ENCODE measurements at places on chromosomes 12 and 14.

DNA sequence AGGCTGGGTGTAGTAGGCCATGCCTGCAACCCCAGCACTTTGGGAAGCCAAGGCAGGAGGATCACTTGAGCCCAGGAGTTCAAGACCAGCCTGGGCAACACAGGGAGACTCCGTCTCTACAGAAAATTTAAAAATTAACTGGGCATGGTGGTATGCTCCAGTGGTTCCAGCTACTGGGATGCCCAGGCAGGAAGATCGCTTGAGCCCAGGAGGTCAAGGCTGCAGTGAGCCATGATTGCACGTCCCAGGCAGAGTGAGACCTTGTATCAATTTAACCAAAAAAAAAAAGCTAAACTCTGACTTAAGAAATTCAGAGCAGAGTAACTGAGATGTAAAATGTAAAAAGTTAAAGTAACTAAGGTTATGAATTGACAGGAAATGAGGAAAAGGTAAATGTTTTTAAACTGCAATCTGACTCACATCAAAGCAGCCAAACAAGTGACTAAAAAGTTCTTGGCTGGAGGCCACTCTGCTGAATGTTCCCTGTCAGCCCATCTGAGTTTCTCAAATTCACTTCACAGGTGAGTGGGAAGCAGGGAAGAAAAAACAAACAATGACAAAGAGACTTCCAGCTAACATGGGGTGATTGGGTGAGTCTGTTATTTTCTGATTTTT, 21.3 kb downstream of the PRKD1 start:
- peak; percentile 19 for DNase-seq

DNA sequence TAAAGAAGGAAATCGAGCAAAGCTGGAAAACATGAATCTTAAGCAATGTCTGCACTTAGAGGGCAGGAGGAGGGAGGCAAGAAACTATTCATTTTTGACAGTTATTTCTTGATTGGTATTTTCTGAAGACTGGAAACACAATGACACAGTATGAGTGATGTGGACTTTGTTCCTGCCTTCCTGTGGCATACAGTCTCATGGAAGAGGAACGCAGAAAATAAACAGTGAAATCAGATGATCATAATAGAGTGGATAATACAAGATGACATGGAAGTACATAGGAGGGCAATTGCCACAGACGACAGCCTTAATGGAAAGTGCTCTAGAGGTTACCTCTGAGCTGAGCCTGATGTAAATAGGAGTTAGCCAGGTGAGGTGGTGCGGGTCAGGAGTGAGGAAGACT, 140.4 kb upstream of the MAX start:
- DNase-seq = no peak

DNA sequence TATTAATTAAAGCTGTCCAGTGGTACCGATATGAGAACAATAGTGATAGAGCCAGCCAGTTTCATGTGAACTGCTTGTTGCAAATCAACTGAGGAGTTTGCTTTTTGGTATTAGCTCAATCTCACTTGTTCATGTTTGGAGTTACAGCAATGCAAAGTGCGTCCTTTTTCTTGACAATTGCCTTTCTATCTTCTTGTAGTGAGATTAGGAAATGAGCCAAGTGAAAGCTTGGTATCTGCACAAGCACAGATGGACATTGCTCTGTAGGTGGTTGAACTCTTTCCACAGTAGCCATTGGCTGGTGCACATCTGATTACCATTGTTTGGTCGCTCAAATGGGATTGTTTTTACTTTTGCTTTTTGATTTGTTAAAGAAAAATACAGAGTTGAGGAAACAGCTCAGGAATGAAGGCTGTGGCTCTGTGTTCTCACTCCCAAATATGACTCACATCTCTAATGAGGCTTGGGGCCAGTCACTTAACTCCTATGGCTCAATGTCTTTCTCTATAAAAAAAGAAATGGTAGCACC, 241.4 kb downstream of the BMP4 start:
- peak; percentile 28 for DNase-seq

GRCh38 chr14:64040044-64040443, 187.2 kb downstream of the SYNE2 start:
- DNase-seq = peak; percentile 9

DNA sequence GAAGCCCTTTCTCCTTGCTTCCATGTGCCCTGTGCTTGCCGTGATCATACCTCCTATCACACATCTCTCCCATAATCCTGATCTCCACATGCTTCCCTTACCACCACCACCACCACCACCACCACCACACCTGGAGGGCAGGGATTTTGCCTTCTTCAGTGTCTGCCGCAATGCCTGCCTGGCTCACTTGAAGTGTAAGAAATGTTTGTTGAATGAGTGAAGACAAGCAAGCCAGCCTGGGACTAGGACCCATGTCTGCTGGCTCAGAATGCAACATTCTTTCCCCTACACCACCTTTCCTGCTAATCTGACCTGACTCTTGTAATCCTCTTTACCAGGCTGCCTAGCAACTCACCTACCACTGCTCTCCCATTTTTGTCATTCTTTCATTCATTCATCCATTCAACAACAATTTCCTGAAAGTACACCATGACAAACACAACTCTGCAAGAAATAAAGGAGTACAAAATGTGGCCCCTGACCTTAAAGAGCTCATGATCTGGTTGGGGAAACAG, 3.5 kb upstream of the NID2 start:
- DNase-seq = no peak

DNA sequence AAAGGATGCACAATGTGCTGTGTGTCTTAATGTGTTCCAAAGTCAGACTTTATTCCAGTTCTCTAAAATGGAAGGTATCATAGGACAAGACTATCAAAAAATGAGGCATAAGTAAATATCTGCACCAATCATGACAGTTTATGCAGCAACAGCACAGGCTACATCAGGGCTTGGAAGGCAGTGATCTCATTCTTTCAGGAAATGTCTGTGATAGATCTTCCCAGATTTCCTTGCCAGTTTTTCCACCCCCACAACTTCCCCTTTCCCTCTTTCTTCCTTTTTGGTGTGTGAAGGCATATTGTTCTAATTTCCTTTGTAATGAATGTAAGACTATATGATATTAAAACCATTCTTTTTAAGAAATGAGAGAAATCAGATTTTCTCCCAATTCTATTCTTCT, 326.7 kb downstream of the ATP23 start:
- peak; percentile 33 for DNase-seq

GRCh38 chr12:79344855-79345847, 345.6 kb downstream of the PAWR start:
- peak; percentile 28 for DNase-seq

DNA sequence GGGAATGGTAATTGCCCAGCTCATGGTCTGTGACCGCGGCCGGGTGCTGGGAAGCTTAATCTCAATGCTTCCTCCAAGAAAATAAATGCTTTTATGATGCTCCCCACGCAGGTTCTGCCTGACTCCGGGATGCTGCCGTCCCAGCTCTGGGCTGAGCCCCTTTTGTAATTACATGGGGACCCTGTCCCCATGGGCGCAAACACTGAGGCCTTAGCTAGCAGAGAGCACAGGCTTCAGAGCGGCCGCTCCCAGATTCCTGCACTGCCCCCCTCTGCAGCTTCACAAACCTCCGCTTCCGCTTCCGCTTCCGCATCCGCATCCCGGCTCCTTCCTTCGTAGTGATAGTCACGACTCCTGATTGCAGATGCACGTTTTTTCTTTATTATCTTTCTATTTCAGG, 129.5 kb downstream of the KIF26A start:
- DNase-seq = no peak

DNA sequence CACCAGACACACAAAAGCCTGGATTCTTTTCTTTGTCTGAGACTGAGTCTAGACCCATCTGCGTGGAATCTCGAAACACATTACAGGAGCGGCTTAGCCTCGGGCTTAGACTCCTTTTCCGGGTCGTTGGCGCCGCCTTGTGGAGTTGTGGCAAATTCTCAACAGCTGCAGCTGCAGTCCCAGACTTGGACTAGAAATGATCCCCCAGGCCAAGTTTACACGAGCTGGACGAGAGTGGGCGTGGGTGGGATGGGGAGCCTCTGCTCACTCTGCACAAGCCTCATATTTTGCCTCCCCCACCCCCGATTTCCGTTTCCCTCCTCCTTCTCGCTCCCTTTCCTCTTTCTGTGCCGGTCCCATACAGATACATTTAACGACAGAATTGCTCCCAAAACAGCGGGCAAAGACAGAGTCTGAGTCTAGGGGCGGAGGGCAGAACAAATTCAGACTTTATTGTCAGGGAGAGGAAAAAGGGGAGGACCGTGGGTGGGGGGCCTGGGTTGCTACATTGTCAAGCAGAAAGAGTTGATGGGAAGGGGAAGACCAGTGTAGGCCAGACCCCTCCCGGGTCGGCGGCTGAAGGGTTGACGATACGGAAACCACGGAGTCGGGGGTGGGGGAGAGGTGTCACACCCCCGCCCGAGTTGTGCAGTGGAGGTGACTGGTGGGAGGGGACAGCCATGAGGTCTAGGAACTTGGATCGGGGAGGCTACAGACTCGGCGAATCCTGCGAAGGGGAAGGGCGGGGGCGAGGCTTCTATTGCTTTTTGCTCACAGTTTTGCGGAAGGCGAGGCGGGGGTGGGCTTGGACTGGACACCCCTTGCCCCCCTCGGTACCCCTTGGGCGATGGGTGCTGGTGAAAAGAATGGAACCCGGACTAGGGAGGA, 4.7 kb upstream of the GPR84 start:
- DNase-seq = peak; percentile 88

DNA sequence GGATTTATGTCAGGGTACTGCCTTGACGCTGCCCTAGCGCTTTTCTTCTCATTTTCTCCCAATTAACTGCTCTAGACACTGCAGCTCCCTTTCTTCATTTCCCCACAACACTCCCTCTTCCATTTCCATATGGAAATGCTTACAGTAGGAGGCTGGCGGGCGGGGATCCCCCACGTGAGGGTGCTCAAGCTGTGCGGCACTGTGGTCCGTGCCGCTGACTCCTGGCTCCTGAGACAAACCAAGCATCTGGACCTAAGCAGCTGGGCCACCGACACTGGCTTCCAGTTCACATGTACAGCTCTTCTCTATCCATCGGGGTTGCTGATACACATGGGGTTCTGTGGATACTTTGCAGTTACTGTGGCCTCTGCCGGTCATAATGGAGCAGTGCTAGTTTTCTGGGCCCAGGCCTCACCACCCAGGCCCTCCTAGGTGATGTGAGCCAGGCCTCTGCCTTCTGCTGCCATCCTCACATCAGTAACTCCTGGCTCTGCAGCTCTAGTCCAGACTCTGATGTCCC, 20.2 kb downstream of the TCHP start:
- DNase-seq = peak; percentile 29

GRCh38 chr12:47100160-47100559, 20.4 kb upstream of the AMIGO2 start:
- DNase-seq = peak; percentile 73

DNA sequence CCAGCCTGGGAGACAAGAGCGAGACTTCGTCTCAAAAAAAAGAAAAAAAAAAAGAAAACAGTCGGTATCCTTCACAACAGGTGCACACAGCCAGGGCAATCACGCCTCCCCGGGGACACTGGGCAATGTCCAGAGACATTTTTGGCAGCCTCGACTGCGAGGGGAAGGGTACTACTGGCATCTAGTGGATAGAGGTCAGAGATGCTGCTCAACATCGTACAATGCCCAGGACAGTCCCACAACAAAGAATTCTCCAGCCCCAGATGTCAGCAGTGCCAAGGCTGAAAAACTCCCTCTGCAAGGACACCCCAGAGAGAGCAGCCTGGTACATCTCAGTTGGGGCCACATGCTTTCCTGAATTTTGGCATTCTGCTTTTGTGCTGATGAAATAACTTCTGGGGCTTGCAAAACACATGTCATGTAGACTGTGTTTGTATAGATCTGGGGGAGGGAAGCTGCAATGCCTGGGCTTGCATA, 21.5 kb downstream of the ALDH2 start:
- DNase-seq = peak; percentile 63

GRCh38 chr12:118493962-118494361, 117.6 kb downstream of the SUDS3 start:
- no peak for DNase-seq

GRCh38 chr14:76844223-76844622, 18.0 kb downstream of the LRRC74A start:
- DNase-seq = peak; percentile 22

DNA sequence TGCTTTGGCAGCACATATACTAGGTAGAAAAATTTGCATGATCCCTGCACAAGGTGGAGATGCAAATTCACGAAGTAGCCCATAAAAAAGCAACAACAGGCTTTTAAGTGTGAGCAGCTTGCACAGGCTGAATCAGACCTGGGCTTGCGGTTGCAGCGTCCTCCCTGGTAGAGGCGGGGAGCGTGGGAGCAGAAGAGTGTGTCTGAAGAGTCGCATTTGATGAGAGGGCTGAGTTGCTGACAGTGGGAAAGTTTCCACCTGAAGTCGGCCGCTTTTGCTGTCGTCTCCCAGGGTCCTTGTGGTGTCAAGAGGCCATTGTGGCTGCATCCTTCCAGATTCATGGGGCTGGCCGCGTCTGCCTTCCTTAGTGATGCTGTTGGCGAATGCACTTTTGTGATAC, 6.2 kb downstream of the AACS start:
- no peak for DNase-seq

DNA sequence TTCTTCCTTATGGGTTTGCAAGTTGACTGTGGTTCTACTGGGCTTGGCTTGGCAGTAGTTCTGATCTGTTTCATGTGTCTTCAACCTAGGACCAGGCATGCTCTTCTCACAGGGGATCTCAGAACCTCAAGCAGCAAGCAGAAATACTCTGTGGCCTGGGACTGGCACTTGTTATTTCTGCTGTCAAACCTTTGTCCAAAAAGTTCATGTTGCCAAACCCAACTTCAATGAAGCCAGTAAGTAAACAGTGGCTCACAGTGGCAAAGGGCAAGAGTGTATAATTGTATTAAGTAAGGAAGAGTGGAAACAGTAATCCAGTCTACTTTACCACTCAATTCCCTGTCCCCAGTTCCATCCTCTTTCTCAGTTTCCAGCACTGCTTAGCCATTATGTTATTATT, 15.7 kb upstream of the HMGA2 start:
- no peak for DNase-seq

DNA sequence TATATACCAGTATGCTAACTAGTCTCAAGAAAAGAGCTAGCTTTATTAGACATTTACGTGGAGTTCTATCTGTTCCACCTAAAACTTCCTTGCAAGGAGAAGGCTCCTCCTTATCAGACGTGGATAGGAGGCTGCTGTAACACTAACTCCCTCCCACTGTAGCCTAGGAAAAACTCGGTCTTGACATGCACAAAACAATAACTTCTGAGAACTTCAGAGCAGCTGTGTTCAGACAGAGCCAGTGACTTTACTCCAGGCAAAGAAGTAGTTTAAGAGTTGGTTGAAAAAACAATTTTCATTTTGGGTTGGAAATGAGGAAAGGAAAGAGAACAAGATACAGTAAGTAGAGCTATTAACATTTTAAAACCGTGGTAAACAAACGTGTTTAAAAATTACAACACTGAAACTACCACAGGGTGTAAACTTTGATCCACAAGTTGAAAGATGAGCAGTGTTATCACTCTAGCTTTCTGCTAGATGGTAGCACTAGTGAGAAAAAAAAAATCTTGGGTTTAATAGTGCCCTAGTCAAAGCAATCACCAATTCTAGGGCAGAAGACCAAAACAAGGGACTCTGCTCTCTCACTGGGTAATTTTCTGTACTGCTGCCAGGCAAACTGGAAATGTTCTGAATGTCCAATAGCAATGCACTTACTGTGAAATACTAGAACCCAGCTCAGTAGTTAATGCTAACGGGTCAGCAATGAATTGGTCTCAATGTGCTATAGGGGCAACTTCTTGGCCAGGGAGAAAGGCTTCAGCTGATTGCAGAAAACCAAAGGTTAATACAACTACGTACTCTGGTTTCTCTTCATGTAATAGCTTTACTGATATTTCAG, 2.4 kb downstream of the ATF7 start:
- DNase-seq = peak; percentile 37

GRCh38 chr12:109617491-109617890, 43.9 kb downstream of the MVK start:
- no peak for DNase-seq
